Naive thymus-derived CD4-positive, alpha-beta T cell (primary cell): ENCODE measurements at places on chromosomes 13 and 19. TPM values are rescaled to one million over a fixed set of nuclear protein-coding genes. Genes with fewer than 3 reads are reported as not detected.

GRCh38 chr13:85500696-85501256, 298.4 kb downstream of the SLITRK6 start:
- H3K27ac ChIP-seq = no peak overlapping the region
- H3K4me1 ChIP-seq = no peaks in the 10 kb centered on the region
- no peak overlapping the region for H3K4me3 ChIP-seq
- H3K36me3 ChIP-seq = no peaks in the 10 kb centered on the region

Gene B3GNT8
- polyA plus RNA-seq = 0.19 TPM

Gene ZNF793
- polyA plus RNA-seq = 3.3 TPM

Gene PVR
- 0.87 TPM for polyA plus RNA-seq

- H3K27me3 ChIP-seq = peaks cover 3% of the 10 kb centered on the region
- H3K4me1 ChIP-seq = peaks cover 30% of the 10 kb centered on the region
- DNase-seq = no peak
- H3K36me3 ChIP-seq = no peaks in the 10 kb centered on the region
Observed at GRCh38 chr19:38669552-38669951, 22.1 kb downstream of the ACTN4 start.

DNA sequence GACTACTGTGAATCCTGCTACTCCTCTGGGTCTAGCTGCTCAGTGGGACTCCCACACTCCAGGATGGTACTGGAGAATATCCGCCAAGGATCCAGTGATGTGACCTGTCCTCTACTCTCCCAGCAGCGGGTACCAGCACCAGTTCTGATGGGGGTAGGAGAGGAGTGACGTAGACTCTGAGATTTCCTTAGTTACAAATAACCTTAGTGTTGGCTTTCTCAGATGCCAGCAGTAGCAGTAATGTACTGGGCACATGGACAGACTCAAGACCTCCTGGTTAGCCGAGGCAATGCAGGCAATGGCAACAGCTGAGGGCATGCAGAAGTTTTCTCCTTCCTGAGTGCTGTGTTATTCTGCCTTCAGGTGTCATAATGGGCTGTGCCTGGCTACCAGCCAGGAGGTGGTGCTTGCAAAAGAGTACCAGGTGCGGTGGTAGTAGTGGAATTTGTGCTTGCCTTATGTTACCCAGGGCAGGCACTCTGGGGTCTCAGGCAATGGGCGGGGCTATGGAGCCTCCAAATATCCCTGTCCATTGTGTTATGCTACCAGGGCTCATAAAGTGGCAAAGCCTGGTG, 105.3 kb upstream of the KLF5 start:
- H3K27me3 ChIP-seq = no peaks in the 10 kb centered on the region
- DNase-seq = no peak
- H3K36me3 ChIP-seq = no peaks in the 10 kb centered on the region
- H3K27ac ChIP-seq = no peak overlapping the region
